ENCODE measurements at places on chromosomes 5 and 9. TPM values are rescaled to one million over a fixed set of nuclear protein-coding genes. Genes with fewer than 3 reads are reported as not detected.
A peak's percentile ranks its signal among the peaks of the same experiment; 100 is the strongest.

DNA sequence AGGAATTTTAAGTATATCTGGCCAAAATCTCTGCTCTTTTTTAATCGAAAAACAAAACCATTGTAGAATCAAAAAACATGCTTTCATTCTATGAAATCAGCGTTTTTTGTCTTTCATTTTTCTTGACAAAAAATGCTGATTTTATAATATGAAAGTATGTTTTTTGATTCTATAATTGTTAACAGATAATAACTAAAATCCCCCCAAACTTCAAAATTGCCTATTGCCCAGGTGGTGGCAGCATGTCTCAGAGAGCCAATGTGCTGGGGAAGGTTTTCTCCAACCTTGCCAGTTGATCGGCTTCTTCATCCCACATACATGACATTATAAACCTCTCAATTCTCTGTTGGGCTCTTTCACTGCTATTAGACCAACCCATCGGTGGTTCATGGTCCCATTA lies 5.1 kb upstream of the SMIM15 start:
- DNase-seq = no peak

DNA sequence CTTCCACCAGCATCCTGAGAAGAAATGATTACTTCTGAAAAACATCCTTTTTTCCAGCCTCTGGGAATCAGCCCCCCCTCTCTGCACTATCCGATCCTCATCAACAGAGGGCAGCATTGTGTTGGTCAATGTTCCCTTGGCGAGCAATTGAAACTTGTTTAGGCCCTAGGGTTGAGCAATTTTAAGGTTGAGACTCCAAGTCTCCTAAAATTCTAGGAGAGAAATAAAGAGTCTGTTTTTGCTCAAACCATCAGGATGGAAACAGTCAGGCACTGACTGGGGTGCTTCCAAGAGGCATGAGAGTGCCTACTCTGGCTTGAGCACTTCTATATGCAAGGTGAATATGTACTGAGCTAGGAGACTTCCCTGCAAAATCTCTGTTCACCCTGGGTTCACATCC lies 12.4 kb upstream of the CYFIP2 start:
- no peak for DNase-seq

GRCh38 chr9:6495466-6495865 lies 82.5 kb downstream of the UHRF2 start:
- DNase-seq = no peak

DNA sequence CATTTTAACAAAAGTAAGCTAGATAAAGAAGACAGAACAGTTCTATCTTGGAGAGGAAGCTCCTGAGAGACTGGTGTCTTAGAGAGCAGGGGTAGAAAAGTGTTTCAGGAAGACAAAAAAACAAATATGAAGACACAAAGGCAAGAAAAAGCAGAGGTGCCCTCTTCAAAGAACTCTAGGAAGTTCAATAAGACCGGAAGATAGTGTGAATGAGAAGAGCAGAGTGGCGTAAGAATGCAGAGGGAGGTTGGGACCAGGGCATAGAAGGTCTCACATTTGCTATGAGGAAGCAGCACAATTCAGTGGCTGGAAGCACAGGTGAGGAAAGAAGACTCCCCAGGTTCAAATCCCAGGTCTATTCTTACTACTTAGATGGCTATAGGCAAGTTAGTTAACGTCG lies 22.6 kb downstream of the TMEM245 start:
- no peak for DNase-seq

DNA sequence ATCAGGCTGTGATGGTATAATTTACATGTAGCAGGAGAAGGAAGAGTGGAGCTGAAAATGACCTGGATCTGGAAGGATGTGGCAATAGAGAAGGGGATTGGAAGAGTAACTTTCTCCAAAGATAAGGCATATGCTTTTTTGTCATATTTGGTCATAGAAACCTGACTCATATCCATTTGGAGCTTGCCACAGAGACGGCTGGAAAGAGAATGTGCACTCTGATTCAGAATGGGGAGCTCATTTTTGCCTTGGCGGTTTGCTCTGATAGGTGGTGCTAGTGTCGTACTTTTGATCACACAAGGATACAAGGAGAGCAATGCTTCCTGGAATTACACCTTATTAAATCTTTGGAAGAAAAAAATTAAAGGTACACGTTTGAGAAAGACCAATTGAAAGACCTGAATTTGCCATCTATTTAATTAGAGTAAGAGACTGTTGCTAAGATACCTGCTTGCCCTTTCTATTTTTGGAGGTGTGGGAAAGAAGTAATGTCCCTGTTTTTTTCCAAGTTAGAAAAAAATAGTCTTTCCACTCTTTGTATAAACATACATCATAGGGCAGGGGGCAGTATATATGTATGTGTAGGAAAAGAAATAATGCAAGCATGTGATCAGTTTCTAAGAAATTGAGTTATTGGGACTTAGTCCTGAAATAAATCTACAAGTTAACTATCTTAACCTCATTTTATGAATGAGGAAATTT lies 5.4 kb downstream of the LSM11 start:
- no peak for DNase-seq

- no peak for DNase-seq
Observed at GRCh38 chr9:36690412-36691168, 117.9 kb downstream of the MELK start.

DNA sequence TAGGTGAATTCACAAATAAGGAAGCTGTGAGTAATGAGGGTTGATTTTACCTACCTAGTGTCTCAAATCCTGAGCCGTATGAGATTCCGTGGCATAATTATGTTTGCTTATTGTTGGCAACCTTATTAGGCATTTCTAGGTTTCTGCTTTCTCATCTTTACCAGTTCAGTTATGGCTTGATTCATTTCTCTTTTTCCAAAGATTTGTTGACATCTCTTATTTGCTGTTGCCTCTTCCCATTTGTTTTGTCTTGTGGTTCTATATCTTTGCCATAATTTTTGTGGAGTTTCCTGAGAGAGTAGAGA lies 470 bp downstream of the IL31RA start:
- no peak for DNase-seq

GRCh38 chr5:67178966-67179365 lies 17.6 kb downstream of the CD180 start:
- DNase-seq = no peak

- no peak for DNase-seq
Observed at GRCh38 chr5:76710991-76711390, 4.9 kb upstream of the F2R start.

GRCh38 chr9:87469793-87470465 lies 27.7 kb upstream of the DAPK1 start:
- no peak for DNase-seq

- no peak for DNase-seq
Observed at GRCh38 chr5:43410414-43410813, 1.8 kb downstream of the CCL28 start.

- no peak for DNase-seq
Observed at GRCh38 chr5:98108497-98108896, 665.0 kb upstream of the RGMB start.

GRCh38 chr5:107300721-107301327 lies 369.9 kb downstream of the EFNA5 start:
- no peak for DNase-seq

GRCh38 chr5:154243736-154244135 lies 53.2 kb downstream of the GALNT10 start:
- DNase-seq = no peak

DNA sequence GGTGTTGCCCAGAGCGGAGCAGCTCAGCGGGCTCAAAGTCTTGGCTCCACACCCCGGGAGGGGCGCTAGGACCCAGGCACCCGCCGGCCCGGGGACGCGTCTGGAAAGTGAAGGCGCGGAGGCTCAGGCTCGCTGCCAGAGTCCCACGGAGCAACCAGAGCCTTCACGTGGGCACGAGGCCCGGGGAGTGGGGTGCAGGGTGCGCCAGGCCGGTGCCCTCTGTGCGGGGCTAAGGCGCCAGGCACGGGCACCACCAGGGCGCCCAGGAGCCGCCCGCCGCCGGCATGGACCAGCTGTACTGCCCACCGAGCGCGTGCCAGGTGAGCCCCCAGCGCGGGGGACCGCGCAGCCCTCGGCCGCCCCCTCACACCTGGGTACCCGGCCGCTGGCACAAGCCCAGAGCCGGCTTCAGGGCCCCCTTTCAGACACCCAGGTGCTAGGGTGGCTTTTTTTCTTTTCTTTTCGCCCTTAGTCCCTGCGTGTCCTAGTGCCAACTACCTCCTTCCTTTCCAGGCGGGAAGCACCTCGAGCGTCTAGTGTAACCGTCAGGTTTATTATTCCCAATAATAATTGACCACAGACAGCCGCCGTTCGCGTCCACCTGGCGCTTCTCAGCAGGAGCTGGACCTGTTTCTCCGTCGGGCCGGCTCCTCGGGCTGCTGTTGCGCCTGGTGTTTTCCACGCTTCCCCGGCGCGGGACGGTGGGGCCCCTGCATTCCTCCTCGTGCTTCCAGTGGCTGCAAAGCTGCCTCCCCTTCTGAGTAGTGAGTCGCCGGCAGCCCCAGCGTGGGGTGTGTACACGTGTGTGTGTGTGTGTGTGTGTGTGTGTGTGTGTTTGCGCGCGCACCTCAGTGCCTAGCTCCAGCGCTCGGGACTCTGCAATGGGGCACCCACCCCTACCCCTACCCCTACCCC lies 30.1 kb upstream of the PDE8B start:
- no peak for DNase-seq

DNA sequence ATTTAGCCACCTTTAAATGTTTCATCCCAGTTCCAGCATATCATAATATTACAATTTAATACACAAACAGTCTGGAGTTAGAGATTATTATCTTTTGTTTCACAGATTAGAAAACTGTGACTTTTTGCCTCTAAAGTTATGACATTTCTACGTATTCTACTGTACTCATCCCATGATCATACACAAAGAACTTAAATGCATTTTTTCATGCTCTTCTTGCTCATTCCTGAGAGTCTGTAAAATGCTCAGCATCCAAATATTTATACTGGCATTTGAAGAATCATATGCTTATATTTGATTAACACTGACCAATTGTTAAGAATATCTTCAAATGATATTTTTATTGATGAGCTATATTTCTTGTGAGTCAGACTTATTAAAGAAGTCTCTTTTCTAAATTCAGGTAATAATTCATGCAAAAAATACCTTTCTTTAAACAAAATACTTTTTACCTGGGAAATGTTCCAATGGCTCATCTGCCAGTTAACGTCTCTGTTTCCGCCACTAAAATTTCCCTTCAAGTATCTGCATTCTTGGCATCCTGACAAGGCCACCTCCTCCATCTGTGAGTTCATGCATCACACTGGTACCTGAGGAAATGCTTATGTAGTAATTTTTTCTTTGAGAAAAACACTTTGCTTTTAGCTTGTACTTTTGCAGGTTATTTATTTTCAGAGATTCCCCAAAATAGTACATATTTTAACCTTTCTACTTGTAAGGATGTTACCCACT lies 139.6 kb upstream of the RASA1 start:
- no peak for DNase-seq

- DNase-seq = peak; percentile 68
Observed at GRCh38 chr5:136025900-136026299, 2.9 kb upstream of the TGFBI start.

DNA sequence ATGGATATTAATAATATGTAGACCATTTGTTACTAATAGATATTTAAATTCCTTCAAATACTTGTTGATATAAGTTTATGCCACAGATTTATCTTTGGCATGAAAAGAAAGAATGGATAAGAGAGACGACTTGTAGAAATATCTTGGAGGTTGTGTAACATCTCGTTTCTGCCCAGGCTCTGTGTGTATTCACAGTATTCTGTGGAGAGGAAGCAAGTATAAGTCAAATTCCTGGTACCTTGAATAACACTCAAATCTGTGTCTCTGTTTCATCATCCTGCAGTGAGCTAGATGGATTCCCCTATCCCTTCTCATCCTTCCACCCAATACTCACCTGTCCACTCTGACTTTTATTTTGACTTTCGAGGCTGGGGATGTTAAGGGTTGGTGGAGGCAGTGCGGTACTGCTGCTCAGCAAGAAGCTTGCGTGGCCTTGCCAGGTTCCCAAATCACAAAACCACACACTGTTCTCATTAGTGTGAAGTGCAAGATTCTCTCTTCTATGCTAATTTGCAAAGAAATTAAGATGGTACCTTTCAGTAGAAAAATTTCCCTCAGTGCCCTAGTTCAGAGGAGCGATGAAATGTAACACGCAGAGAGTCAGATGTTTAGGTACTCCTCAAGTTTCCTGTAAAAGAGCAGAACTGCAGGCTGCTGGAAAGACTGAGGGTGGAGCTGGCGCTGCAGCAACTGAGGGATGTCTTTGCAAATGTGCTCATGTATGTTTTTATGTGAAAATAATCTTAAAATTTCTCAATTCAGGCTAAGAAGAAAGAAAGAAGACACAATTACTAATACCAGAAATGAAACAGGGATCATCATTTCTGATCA lies 42.6 kb upstream of the ANKRD18A start:
- DNase-seq = no peak

DNA sequence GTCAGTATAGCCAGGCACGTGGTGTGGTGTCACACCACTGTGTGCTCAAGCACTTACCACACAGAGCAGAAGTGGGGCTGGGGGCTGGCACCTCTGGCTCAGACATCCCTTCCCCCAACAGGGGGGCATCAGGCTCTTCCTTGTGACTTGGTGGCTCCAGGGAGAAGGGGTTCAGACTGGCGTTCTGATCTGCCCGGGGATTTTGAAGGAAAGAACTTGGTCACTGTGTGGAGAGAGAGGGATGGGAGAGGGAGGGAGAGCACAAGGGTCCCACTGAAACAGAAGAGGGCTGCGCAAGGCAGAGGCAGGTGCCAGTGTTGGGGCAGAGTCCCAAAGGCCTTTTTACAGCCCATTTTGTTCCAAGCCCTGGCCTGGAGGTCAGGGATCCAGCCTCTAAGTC lies 109.7 kb upstream of the ALDH1B1 start:
- no peak for DNase-seq

GRCh38 chr5:105581988-105582690 lies 2019.5 kb upstream of the NUDT12 start:
- no peak for DNase-seq

GRCh38 chr9:95830768-95831167 lies 44.7 kb upstream of the ERCC6L2 start:
- DNase-seq = no peak

GRCh38 chr5:62206150-62206829 lies 99.7 kb upstream of the KIF2A start:
- DNase-seq = no peak

- no peak for DNase-seq
Observed at GRCh38 chr5:133372293-133372937, 239.9 kb downstream of the FSTL4 start.

DNA sequence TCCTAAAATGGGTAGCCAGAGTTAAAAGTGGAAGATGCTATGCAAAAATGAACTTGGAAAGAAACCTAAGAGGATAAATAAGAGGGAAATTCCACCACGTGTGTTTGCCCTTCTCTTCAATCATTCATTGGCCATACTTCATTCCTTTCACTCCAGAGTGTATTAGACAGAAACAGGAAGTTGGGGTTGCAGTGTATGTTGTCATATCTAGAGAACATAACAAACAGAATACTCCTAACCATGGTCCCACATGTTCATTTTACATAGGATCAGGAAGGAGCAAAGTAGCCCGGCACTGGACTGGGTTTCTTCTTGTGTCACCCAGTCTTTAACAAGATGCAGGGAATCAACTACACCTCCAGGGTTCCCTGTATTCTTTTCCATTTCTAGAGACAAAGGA lies 7.6 kb upstream of the GPBP1 start:
- DNase-seq = no peak

The RPS23 gene
- total RNA-seq = 1,778 TPM

The SHOC1 gene
- total RNA-seq = 0.16 TPM

The SPINK7 gene
- not detected for total RNA-seq

The SLC6A3 gene
- 0.57 TPM for total RNA-seq

The NEUROG1 gene
- not detected for total RNA-seq

The IER5L gene
- 16.0 TPM for total RNA-seq

The HEMGN gene
- total RNA-seq = not detected

The RNF208 gene
- 6.5 TPM for total RNA-seq

The EGFLAM gene
- 3.7 TPM for total RNA-seq

The DBH gene
- not detected for total RNA-seq

The RAI14 gene
- total RNA-seq = 55.0 TPM

The ODF2 gene
- total RNA-seq = 24.0 TPM
